ENCODE measurements at places on chromosomes 3 and 15.

GRCh38 chr15:81155375-81156218, 21.5 kb downstream of the CFAP161 start:
- DNase-seq: no peak

DNA sequence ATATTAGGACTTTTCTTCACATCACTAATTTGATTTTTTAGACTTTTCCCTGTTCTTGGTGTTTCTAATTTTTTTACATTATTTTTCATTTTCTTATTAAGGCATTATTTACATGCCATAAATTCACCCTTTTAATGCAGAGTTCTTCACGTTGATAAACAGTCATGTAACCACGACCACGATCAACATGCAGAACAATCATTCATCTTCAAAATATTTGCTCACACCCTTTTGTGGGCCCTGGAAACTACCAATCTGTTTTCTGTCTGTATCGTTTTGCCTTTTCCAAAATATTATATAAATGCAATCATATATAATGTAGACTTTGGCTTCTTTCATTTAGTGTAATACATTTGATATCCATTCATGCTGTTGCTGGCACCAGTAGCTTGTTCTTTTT, 48.7 kb downstream of the ARRDC4 start:
- DNase-seq: no peak

GRCh38 chr3:1082108-1082507, 10.7 kb upstream of the CNTN6 start:
- peak; percentile 3 for DNase-seq

DNA sequence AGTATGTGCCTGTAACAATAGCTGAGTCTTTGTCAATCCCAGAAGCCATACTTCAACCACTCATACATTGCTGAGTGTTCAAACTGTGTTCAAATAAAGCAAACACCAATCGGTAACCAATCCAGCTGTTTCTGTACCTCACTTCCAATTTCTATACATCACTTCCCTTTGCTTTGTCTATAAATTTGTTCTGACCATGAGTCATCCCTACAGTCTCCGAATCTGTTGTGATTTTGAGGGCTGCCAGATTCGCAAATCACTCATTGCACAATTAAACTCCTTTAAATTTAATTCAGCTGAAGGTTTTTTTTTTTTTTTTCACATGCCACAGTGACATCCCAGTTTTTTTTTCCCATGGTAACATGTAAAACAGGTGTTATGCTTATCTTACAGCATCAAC, 870.3 kb downstream of the NAALADL2 start:
- no peak for DNase-seq

DNA sequence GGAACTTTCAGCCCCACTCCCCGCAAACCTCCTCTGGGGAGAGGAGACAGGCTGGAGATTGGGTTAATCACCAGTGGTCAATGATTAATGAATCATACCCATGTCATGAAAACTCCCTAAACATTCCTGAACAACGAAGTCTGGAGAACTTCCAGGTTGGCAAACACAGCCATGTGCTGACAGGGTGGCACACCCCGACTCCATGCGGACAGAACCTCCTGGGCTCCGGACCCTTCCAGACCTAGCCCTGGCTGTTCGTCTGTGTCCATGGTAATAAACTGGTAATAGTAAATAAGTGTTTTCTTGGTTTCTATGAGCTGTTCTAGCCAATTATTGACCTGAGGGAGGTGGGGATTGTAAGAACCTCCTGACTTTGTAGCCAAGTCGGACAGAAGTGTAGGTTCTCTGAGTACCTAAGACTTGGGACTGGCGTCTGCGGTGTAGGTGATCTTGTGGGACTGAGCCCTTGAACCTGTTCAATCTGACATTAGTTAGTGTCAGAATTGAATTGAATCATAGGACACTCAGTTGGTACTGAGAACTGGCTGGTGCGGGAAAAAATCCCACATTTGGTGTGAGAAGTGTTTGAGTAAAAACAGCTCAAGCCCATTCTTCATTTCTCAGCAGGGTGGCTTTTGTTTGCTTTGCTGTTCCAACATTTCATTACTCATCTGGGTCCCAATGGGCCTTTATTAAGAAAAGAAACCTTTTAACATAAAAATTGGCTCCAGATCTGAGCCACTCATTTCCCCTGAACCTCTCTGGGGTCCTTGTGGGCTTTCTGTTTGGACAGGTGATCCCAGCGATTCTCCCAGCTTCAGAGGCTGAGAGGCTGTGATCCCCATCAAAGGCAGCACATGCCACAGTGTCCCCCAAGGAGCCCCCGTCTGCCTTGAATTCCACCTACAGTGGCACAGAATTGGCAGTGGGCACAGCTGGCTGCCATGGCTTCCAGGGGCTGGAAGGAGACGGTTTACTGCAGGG, 151.0 kb downstream of the TJP1 start:
- DNase-seq: peak; percentile 68

- no peak for DNase-seq
Observed at GRCh38 chr15:78434134-78434533, 3.9 kb upstream of the IREB2 start.

- DNase-seq: no peak
Observed at GRCh38 chr3:57727106-57727505, 29.0 kb upstream of the SLMAP start.

DNA sequence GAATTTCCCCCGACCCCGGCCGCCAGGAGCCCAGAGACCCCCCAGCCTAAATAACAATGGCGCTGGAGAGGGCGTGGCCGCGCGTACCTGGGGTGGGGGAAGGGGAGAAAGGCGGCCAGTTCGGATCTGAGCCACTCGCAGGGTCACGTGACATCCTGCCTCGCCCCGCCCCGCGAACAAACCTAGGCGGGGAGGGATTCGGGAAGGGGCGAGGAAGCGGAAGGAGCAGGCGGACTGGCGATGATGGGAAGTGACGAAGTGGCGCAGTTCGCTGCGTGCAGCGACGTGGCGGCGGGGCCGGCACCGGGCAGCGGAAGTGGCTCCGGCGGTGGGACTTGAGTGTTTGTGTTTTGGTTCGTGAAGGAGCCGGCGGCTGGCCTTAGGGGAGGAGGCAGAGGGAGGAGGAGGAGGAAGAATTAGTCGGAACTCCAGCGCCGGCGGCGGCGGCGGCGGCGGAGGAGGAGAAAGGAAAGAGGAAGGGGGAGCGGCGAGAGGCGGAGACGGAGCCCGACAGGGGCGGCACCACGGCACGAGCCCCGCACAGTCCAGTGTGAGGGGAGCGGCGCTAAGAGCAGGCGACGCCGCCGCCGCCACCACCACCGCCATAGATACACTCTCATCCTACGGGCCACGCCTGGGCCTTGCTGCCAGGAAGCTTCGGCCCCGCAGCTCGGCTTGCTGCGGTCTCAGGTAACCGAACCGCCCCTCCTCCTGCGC, at the start of gene RAB5A:
RAB5A (plus strand) TSS at position 266 of the 717 bp plus-strand sequence. CDS start 3,802 bp downstream, outside the sequence.
- DNase-seq: peak; percentile 91

DNA sequence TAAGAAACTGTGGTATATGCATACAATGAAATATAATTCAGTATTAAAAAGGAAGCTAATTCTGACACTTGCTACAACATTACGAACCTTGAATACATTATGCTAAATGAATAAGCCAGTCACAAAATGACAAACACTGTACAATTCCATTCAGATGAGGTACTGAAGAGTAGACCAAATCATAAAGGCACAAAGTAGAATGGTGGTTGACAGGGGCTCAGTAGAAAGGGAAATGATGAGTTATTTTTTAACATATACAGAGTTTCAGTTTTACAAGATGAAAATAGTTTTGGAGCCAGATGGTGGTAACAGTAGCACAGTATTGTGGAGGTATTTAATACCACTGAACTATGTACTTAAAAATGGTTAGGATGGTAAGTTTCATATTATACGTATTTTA, 254.6 kb upstream of the RBMS3 start:
- no peak for DNase-seq

DNA sequence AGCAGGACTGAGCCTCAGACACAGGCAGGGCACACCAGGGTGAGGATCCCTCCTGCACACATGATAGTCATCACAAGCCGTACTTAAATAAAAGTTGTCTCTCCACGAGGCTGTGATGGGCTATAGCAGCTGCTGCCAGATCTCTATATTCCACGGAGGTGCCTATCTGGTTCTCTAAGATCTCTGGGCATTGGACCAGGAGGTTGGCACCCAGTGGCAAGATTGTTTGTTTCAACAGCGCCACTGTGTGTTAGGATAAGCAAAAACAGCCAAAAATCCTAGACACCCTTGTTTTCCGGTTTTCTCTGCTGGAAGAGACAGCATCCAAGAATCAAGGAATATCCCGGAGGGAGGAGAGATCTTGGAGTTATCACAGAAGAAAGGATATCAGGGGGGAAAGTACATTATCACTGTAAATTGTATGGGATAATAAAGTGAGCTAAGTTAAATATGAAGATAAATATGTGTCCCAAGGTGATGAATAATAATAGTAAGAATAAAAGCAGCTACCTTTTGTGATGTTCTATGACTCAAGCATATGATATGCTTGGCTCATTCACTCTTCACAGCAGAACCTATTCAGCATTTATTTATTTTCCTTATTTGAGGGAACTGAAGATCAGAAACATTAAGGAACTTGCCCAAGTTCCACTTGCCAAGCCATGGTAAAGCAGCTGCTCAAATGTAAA, 90.6 kb upstream of the AKAP13 start:
- DNase-seq: no peak

DNA sequence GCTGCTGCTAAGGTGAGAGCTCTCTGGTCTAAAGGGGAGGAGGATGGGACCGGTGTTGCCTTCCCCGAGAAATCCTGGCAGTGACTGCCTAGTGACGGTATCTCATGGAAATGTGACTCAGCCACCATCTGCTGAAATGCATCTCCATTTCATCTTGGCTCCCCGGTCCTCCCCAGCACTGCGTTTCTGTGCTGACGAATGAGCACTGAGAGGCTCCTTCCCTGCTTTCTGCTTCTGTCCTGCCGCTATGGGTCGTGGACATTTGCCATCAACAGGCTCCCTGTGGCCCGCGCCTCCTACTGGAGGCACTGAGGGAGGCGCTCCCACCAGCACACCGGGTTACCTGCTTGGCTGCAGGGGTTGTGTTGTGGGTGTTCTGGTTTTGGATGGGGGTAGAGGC, 13.5 kb upstream of the SEC13 start:
- no peak for DNase-seq

DNA sequence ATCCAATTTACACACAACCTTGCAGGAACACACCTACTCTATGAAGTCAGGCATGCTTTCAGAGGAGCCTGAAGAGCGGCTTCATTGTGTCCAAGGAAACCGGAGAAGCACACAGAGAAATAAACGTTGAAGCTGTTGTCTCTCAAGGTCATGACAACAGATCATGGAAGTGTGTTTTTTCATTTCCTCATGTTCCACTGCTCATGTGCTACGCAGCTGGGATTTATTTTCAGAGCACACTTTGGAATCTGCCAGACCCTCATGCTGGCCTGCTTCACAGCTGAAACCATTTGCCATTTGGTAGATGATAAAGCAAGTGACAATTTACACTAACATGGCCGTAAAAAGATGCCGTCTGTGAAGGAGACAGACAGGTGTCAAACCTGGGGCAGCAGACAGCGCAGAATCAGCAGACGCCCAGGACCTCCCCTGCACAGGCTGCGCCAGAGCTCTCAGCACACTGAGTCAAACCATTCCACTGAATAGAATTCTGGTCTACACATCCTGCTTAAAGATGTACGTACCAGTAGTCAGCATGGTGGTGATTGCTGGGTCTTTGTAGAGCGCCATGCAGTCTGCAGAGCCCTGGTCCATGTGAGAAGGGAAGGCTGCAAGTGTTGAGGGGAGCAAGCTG, 99.3 kb downstream of the ARNT2 start:
- DNase-seq: no peak

DNA sequence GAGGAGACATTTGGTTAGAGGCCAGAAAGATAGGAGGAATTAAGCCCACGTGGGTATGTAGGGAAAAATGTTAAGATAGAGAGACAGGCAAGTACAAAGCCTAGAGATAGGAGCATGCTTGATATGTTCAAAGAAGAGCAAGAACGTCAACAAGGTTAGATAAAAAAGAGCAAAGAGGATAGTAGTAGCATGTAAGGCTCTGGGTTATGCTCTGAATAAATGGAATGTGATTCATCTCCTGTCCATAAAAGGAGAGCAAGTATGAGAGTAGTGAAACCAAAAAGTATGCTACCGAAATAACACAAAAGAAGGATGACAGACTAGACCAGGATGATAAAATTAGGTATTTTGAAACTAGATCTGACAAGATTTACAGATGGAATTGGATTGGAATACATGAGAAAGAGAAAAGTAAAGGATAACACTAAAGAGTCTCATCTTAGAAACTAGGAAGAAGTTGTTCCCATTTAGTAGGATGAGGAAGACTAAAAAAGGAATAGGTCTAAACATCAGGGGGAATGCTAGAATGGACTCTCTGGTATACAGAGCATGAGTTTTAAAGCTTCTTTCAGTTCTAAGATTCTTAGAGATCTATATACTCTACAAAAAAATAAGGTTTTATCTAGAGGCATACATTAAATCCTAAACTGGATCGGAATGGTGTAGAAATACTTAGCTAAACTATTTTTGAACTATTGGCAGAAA, 59.1 kb downstream of the TRPM7 start:
- no peak for DNase-seq

DNA sequence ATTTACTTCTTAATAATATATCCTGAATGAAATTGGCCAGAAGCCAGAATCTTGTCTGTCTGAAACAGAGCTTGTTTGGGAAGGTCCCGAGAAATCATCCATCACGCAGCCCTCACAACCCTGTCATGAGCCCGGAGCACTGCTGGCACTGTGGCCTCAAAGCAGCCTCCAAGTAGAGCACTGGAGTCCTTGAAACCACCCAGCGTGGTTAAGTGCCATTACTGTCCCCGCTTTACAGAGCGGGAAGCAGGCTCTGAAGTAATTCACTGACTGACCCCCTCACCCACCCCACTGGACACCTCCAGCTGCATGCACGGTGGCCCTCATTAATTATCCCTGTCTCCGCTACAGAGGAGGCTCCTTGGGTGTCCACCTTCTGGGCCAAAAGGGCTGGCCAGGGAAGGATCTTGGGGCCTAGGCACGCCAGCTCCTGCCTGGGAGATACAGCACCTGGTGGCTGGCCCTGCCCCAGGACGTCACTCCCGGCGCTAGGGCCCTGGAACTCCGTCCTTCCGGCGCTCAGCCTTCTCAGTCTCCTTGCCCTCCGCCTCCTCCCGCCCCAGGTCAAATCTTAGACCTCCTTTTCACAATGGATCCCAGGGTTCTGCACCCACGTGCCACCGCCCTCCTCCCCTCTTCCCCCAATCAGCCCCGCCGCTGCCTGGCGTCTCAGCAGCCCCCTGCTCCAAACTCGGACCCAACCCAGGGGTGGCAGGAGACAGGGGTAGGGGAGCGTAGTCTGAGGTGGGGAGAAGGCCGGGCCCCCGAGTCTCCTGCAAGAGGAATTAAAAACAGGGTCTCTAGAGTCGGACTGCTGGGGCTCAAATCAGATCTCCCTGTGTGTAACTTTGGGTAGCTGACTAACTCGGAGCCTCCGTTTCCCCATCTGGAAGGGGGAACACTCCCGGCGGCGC, 1.1 kb downstream of the TKT start:
- DNase-seq: no peak

Measured in PC-9 (cell line).